GM20000 (cell line): ENCODE measurements at places on chromosomes 2 and 18.

DNA sequence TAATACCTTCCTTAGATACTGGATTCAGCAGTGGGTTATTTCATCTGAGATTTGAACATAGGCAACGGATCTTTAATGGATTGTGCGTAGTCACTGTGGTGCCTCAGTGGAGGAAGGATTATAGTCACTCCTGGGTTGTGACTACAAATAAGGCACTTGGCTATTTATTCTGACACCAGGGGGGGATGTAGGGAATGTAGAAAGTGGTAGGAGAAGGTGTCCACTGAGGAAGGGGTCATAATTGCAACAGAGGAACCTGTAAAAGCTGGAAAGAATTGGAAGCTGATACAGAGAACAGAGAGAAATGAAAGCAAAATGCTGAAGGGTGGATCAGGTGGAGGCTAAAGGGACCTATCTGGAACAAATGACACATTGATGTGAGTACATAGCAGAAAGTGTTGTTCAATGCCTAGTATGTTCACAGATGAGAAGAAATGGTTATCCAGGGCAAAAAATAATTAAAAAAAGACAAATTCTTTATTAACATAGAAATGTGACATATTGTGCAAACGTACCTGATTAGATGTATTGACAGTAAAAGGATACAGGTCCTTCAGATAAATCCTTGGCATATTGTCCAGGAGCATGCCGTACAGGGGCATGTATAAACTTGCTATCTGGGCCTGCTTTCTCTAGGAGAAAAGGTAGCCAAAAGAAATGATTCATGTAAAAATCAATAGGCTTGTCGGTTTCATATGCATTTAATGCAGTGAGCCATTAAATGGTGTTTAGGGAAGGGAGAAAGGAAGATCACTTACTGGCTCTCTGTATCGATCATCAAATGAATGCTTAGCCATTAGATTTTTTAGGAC lies 91.2 kb upstream of the CCDC195 start:
- DNase-seq = no peak

DNA sequence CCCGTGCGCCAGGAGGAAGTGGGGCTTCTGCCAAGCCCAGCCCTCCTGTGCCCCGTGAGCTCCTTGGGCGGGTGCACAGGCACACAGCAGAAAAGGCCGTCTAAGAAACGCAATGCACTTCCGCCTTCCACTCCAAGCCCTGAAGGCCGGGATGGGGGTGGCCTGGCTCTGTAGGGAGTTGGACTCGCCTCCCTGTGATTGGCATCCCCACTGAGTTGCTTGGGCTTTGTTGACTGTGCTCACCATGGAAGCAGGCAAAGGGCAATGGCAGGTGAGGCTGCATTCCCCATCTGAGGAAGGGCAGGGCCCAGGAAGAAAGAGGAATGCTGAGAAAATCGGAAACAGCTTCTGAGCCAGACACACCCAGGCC lies 66.8 kb downstream of the CRACDL start:
- no peak for DNase-seq

DNA sequence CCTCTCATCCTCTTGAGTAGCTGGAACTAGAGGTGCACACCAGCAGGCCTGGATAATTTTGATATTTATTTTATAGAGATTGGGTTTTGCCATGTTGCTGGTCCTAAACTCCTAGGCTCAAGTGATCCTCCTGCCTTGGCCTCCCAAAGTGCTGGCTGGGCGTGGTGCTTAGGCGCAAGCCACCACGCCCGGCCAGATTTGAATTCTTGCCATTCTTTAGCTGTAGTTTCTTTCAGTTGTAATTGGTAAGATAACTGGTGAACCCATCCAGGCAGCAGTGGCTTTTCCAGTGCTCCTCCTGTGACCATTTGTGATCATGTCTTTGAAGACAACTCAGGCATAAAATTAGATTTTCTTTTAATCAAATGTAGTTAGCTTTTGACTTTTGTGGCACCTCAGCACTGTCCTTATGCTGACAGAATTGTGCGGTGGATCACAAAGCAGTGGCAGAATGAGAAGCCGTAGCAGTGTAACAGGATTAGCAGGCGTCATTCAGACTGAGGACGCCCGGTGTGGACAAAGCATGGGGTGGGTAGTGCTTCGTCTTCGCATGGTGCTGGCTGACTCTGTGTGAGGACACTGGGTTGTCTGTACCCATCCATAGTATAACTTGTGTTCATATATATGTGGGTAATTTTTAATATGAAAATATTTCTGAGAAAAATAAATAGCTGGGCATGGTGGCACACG lies 30.0 kb upstream of the TOGARAM2 start:
- DNase-seq = no peak

DNA sequence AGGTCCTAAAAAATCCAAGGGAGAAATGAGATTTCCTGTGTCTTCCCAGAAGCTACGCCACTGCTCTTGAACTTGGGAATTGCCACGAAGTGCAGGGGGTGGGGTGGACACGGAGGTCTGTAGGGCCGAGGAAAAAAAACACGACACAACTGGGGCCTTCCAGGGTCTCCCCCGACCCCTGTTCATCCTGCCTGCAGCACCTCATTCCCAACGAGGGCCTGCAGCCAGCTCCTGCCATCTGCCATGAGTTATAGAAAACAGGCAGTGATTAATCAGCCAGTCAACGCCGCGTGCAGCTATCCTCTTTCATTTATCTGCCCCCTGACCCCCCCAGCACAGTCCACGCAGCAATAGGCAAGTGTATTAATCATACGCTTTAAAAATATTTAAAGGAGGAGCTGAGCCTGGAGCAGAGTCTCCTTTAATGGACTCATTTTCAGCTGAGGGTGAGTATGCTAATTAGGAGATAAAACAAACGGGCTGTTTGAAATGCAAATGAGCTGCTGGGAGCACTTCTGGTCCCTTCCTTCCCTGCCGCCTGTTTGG lies 209.9 kb downstream of the TFCP2L1 start:
- DNase-seq = no peak

DNA sequence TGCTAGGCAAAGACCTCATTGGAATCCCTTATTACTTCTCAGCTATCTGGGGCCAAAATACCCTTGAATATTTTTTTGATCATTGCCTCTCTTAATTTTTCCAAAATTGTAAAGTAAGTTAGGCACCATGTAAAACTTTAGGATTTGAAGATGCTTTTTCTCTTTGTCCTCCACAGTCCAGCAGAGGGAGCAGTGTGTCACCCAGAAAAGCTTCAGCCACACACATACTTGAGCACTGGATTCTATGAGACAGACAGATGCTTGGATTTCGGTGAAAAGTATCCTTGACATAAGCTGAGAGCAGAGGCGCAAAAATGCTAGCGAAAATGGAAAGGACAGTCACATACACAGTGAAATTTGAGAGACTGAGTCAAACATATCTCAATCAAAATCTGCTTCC lies 74.7 kb upstream of the KCNJ3 start:
- DNase-seq = peak; percentile 14

GRCh38 chr18:26549263-26550094 lies 1.1 kb upstream of the KCTD1 start:
- peak; percentile 66 for DNase-seq

DNA sequence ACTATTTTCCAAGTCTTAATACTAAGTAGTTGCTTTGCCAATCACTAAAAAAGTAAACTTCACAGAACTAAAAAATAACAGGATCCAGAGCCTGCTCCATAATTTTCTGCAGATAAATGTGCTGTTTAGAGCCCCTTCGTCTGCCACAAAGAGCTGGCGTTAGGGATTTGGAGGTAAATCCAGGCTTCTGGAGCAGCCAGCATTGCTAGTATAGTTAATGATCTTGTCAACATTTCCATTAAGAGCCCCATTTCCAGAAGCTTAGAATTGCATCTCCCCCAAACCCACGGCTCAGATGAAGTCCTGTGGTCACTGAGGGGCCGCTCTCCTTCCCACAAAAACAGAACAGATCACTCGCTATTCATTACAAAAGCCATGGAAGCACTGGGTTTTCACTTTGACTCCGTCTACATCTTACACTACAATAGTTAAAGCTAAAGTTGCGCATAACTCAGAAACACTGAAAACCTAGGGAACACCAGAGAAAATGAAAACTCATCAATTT lies 41.9 kb downstream of the ZNF516 start:
- no peak for DNase-seq

DNA sequence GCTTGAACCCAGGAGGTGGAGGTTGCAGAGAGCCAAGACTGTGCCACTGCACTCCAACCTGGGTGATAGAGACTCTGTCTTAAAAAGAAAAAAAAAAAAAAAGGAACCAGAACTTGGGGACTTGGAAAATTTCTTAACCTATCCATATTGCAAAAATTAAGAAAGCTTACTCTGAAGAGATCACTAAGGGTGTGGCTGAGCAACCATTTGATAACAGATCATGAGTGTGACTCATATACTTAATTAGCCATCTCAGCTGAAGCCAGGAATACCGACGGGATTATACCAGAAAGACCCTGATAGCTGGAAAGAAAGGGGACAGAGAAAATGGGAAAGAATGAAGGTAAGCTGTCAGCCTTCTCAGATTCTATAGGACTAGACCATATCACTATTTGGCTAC lies 7.1 kb upstream of the ADD2 start:
- no peak for DNase-seq

GRCh38 chr2:144328938-144329337 lies 191.0 kb downstream of the ZEB2 start:
- DNase-seq = no peak

- DNase-seq = no peak
Observed at GRCh38 chr2:94982675-94983074, 42.8 kb upstream of the MAL start.

DNA sequence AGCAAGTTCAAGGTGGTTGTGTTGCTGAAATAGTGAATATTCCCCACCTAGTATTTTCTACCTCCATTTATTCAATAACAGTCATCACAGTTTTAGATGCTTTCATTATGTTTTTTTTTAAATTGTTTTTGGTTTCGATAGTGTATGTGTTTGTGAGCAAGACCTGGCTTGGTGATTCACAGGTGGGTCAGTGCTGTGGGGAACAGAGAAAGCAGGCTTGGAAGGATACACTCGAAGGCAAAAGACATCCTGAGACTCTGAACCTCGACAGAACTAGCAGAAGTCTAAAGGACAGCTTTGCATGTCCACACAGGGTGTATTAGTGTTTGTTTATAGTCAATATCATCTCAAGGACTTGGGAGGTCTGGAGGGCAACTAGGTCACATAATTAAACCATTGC lies 551.5 kb downstream of the RIT2 start:
- DNase-seq = no peak

GRCh38 chr2:190031969-190032618 lies 30.4 kb downstream of the MSTN start:
- DNase-seq = no peak

DNA sequence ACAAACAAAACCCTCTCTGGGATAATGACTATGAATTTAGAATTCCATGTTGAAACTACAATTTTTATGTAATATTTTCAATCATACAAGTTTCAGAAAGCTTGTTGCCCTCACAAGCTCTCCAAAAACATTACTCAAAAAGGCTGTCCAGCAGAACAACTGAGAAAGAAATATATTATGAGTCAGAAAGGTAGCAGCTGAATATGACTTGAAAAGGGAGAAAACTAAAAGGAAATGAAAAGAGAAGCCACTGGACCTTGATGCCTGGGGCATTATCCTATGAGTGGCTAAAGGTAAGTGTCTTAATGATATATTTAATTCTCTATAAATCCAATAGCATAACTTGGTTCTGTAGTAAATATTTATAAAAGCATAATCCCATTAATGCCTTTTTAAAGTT lies 61.8 kb downstream of the NXPH2 start:
- no peak for DNase-seq

DNA sequence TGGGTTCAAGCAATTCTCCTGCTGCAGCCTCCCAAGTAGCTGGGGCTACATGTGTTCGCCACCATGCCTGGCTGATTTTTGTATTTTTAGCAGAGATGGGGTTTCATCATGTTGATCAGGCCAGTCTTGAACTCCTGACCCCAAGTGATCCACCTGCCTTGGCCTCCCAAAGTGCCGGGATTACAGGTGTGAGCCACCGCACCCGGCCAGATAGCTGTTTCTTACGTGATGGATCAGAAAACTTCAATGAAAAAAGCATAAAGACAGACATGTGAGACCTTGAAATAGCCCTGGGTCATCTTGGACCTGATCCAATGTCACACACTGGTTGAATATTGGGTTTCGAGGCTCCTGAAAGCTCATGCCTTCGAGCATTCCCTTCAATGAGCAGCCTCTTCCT lies 66.7 kb upstream of the RTN4 start:
- DNase-seq = no peak

GRCh38 chr2:128154225-128154624 lies 63.2 kb downstream of the UGGT1 start:
- no peak for DNase-seq

DNA sequence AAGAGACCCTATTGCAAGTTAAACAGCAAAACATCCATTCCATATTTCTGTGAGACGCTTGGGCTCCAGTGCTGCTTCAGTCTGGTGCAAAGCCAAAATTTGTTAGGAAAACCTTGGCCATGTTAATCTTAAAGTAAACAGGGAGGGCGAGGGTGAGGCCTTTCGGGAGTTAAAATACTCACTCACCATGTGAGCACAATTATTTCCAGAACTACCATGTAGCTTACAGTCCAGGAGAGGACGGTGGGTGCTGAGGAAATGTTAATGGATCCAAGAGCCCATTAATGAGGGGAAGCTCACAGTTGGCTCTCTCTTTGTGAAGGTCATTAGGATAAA lies 286.4 kb downstream of the SLC8A1 start:
- no peak for DNase-seq

- DNase-seq = no peak
Observed at GRCh38 chr2:72278046-72278445, 130.4 kb upstream of the CYP26B1 start.

DNA sequence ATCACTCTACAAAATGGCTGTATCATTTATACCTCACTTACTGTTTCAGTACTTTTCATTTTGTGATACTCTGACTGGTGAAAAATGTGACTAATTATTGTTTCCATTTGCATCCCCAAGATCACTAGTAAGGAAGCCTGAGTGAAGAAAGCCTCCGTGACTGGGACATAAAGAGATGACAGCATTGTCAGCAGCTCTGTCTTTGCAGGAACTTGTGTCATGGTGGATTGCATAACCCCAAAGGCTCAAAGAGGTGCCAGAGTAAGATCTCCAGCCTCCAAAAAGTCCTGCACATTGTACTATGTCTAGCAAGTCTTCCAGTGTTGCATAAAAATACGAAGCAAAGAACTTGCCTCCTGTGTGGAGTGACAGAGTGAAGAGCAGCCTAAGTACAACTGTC lies 187.5 kb upstream of the CRIM1 start:
- DNase-seq = no peak
